ENCODE measurements at places on chromosomes 7 and 10. TPM values are rescaled to one million over a fixed set of nuclear protein-coding genes. Genes with fewer than 3 reads are reported as not detected.

Gene CLRN3
- total RNA-seq: not detected

Gene NRAP
- total RNA-seq: 4.9 TPM

Gene BLOC1S2
- 37.1 TPM for total RNA-seq

Gene NKX1-2
- total RNA-seq: not detected

Gene GPER1
- 0.73 TPM for total RNA-seq

Gene GRM3
- 2.8 TPM for total RNA-seq

Gene AGAP3
- total RNA-seq: 65.8 TPM

Gene THSD7A
- 11.4 TPM for total RNA-seq

Gene LRRC18
- not detected for total RNA-seq

Gene SMARCD3
- 88.7 TPM for total RNA-seq

Gene EVX1
- 0.31 TPM for total RNA-seq

Gene DEPP1
- 6.8 TPM for total RNA-seq

Gene HMX3
- not detected for total RNA-seq

Gene SEMA3E
- total RNA-seq: 9.6 TPM

Gene CFAP46
- total RNA-seq: 1.2 TPM

Gene SLC25A28
- total RNA-seq: 40.5 TPM

Gene PPP1R17
- 8.5 TPM for total RNA-seq

Gene MGMT
- 14.6 TPM for total RNA-seq

Gene CLCN1
- 0.19 TPM for total RNA-seq

Gene PDE6C
- total RNA-seq: 0.21 TPM

Gene SLC26A5
- total RNA-seq: not detected

Gene CLDN4
- total RNA-seq: 2.7 TPM

Gene KIF20B
- 2.9 TPM for total RNA-seq

Gene ANXA8L1
- total RNA-seq: 0.76 TPM

Gene FAM241B
- total RNA-seq: 2.7 TPM

Gene TNKS2
- 36.2 TPM for total RNA-seq

Gene ENTPD1
- 4.2 TPM for total RNA-seq

Gene GIMAP4
- 0.05 TPM for total RNA-seq

Gene KEL
- total RNA-seq: 0.36 TPM

Gene PAPOLB
- 0.36 TPM for total RNA-seq

Gene NUDT13
- 3.2 TPM for total RNA-seq

Gene SH2D4B
- 0.52 TPM for total RNA-seq

Gene AQP1
- total RNA-seq: 1.3 TPM

Gene GATA3
- total RNA-seq: 0.36 TPM

Gene SPRN
- total RNA-seq: 2.1 TPM

Gene MALRD1
- 0.16 TPM for total RNA-seq

Gene COL13A1
- 50.6 TPM for total RNA-seq

Gene NOS3
- 1.9 TPM for total RNA-seq

Gene SCIN
- 1.2 TPM for total RNA-seq

Gene RASSF4
- total RNA-seq: 13.3 TPM

Gene PKD2L1
- total RNA-seq: 0.36 TPM

Data from motor neuron (in vitro differentiated cells).